ENCODE measurements at places on chromosomes 12 and 14. TPM values are rescaled to one million over a fixed set of nuclear protein-coding genes. Genes with fewer than 3 reads are reported as not detected.

Gene FERMT2
- total RNA-seq: 0.27 TPM

Gene KRT82
- not detected for total RNA-seq

Gene GLIPR1
- total RNA-seq: 61.1 TPM

Gene KRT86
- total RNA-seq: not detected

Gene SPTB
- total RNA-seq: 0.14 TPM

Gene LMBR1L
- 270 TPM for total RNA-seq

Gene MYF5
- total RNA-seq: not detected

Gene SPRYD4
- 9.4 TPM for total RNA-seq

Gene TMEM132D
- not detected for total RNA-seq

Gene KICS2
- 25.3 TPM for total RNA-seq

Gene RAD9B
- total RNA-seq: 2.7 TPM

Gene FOXG1
- total RNA-seq: not detected

Gene TCL1B
- 0.47 TPM for total RNA-seq

Gene CIROP
- total RNA-seq: not detected

Gene PTPRB
- not detected for total RNA-seq

Gene CLECL1
- 0.96 TPM for total RNA-seq

Gene OVCH1
- not detected for total RNA-seq

Gene AQP6
- not detected for total RNA-seq

Gene OASL
- 1.9 TPM for total RNA-seq

Gene NAV3
- not detected for total RNA-seq

DNA sequence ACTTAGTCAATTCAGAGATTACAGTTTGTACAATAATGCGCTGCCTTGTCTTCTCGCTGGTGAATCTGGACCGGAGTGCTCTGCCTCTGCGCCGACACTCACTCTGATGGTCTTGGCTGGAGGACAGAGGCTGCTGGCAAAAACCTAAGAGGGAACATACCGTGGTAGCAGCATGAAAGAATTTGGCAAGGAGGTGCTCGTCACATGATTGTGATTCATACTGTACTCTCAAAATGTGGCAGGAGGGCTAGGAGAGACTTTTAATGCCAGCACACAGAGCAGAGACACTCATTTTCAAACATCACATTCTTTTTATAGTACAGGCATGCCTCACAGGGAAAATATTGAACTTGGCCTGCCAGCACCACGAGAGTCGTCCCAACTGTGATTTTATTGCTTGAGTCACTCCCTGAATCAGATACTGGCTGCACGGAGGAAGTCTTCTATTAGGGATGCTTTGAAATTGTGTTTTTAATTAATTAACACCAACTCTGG, 67.8 kb downstream of the HMGA2 start:
- DNase-seq: no peak

DNA sequence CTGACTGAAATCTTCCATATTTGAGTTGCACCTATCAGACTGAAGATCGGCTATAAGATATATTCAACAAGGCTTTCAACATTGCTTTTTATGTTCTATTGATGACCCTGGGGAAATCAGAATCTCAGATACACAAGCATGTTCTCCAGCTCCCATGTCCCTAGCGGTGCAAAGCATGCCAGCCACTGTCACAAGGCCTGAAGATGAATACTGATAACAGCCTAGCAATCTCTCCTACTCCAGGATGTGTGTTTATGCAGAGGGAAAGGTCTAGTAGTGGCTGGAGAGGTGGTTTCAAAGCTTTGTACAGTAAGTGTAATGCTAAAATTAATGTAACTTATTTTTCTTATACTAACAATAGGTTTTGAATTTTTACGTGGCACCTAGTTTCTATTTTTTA, 64.6 kb downstream of the SOX5 start:
- no peak for DNase-seq

GRCh38 chr14:58002618-58003017, 136.7 kb upstream of the SLC35F4 start:
- no peak for DNase-seq

- peak; percentile 46 for DNase-seq
These were observed 589 bp upstream of the HVCN1 start for GRCh38 chr12:110689281-110690126.

- no peak for DNase-seq
These were observed 419 bp upstream of the ATXN7L3B start for GRCh38 chr12:74537126-74537706.

DNA sequence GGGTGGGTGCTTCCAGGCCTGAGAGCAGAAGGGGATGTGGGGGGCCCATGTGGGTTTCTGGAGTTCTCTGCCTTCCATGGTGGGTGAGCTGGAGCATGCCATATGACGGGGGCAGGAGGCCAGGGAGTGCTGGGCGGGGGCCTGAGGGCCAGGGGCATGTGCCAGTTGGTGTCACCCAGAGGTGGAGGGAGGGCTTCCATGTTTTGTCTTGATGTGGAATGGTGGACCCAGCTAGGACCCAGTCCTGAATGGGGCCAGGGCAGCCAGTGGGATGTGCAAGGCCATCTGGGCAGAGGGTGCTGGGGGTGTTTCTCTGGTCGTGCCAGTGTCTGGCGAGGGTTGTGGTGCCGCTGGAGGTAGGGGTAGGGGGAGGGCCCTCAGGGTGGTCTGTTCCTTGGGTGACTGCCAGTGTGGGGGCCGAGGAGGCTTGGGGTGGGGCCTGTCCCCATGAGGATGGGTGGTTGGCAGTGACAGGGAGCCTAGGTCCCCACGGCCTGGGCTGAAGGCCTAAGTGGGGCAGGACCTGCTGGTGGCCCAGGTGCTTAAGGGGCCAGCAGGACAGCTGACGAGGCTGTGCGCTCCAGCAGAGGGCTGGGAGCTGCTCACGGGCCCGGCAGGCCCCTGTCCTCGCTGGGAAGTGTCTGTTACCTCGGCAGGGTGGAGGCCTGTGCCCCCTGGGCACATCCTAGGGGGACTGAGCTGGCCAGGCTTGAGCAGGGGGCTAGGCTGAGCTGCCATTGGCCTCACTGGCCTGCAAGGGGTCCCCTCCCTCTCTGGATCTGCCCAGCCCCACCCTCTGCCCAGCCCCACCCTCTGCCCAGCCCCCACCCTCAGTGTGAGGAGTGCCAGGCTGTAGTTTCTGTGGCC, 26.8 kb downstream of the CEP170B start:
- no peak for DNase-seq

DNA sequence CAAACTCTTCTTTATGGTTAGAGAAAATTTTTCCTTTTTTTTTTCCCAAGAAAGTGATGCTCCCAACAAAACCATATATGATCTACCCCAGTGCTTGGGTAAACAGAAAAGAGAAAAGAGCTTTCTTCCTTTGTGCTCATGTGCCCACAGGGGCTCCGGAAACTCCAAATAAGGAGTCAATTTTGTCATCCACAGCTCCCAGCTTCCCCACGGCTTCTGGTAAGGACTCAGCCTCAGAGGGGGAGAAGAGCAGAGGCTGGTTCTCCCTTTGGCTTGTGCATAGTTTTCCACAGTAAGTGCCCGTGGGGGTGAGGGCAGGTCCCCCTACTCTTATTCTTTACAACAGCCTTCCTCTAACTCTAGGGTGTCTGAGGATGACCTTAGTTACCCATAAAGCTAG, 13.3 kb upstream of the RGS6 start:
- no peak for DNase-seq

DNA sequence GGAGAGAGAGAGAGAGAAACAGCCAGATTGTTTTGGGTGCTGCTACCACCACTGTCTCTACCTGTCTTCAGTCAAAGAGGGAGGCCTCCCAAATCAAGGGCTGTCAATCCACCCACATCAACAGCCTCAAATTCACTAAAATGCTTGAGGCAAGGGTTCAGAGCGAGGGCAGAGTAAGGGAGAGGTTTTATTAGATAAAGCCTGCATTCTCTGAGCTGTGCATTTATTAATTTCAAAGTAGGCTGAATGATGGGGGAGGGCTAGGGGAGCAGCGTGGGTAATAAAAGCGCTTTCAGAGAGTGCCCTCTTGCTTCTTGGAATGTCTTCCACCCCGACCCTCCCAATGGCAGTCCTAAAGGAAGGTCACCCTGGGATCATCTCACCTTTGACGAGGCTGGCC, 636.5 kb upstream of the TBX3 start:
- no peak for DNase-seq

DNA sequence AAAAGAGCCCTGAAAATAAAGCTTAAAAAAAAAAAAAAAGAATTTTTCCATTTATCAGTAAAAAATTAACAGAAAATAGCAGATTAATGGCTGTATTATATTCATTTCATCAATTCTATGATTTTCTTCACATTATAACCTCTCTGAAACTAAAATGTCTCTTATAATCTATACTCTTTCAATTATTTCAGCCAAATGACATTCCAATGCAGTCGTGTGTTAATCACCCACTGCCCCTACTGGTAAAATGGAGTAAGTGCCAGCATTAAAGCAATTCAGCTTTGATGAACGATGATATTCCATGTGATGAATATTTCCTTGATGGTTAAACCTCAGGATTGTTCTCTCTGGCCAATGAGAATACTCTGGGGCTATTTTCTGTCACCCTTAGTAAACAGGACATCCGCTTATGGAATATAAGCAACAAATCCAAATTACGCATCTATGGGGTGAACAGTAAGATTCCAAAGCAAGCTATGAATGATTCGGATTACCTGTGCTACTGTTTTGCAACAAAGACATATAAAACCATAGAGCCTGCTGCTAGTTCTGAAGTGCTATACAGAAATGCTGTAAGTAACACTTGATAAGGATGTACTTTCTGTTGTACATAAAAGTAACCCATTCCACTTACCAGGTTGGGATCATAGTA, 20.3 kb upstream of the SYCP3 start:
- no peak for DNase-seq

GRCh38 chr12:40647651-40648050, 44.6 kb upstream of the CNTN1 start:
- no peak for DNase-seq

- no peak for DNase-seq
These were observed 234.0 kb upstream of the CAND1 start for GRCh38 chr12:67035121-67035520.

GRCh38 chr14:87014856-87015255, 978.1 kb downstream of the GALC start:
- no peak for DNase-seq

DNA sequence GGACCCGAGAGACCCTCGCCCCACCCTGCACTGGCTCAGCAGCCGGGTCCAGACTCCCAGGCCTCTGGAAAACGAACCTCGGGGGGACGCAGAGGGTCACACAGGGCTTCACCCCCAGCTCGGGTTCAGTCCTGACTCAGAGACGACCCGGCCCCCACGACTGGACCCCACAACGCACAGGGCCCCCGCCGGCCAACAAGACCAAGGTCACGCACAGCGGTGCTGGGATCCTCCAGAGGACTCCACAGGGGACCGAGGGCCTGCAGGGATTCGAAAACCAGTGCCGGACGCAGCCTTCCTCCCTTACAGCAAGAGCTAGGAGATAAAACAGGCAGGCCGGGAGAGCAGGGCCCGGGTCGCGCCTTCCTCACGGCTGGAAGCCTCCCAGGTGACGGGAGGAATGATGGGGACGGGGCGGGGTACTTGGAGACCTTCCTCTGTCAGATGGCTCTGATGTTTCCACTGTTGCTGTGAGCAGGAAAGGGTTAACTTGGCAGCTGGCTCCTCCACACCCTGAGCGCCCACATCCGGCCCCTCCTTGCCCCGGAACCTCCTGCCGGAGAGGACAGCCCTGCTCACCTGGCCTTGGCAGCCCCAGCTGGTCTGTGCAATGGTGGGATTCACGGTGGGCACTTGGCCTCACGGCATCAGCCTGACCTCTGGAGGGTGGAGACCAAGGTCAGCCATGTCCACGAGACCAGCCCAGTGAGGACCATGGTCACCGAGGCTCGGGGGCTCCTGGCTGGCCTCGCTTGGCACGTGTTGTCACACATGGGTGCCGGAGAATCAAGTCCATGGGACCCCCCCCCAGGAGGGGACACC, 46.2 kb downstream of the GALNT9 start:
- DNase-seq: peak; percentile 20

DNA sequence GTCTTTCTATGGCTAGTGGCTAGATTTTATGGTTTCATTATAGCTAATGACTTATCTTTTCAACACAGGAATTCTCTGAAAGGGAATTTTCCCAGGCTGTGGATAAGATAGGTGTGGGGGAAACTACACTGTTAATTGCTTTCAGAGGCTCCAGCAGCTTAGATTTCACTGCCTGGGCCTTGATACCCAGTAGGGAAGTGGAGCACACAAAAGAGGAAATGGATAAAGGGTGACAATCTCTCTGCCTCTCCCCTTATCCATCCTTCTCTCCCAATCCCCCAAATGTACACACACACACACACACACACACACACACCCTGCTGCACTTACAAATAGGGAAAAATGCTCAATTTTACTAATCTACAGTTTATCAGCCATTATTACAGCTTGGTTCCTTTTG, 19.1 kb downstream of the SIX4 start:
- DNase-seq: no peak

DNA sequence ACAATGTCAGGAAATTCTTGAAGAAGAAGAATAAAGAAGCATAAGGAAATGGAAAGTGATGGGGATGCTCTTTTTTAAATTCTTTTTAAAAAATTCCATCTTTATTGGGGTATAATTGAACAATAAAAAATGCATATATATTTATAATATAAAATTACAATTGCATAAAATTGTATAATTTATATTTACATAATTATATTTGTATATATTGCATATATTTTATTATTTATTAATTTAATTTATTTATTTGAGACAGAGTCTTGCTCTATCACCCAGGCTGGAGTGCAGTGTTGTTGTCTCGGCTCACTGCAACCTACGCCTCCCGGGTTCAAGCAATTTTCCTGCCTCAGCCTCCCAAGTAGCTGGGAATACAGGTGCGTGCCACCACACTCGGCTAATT, 36.3 kb downstream of the PAH start:
- no peak for DNase-seq

DNA sequence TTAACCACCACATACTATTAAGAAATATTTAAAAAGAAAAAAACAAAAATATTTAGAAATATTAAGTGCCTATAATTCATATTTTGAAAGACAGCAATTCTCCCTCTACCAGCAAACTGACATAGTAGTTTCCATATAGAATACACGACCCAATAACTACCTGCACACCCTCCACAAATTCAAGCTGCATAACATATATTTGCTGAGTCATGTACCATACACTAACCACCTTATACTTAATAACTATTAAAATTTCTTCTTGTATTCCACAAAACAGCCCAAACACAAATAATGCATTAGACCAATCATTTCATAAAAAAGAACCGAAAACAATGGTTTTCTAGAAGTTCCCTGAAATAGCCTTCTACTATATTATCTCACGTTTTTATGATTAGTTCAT, 21.7 kb downstream of the GTF2A1 start:
- DNase-seq: no peak

GRCh38 chr14:25406818-25407217, 356.9 kb upstream of the STXBP6 start:
- DNase-seq: no peak

- DNase-seq: no peak
These were observed 158.5 kb downstream of the PRKCH start for GRCh38 chr14:61479746-61480502.

GRCh38 chr14:51620056-51620455, 31.7 kb upstream of the FRMD6 start:
- no peak for DNase-seq

DNA sequence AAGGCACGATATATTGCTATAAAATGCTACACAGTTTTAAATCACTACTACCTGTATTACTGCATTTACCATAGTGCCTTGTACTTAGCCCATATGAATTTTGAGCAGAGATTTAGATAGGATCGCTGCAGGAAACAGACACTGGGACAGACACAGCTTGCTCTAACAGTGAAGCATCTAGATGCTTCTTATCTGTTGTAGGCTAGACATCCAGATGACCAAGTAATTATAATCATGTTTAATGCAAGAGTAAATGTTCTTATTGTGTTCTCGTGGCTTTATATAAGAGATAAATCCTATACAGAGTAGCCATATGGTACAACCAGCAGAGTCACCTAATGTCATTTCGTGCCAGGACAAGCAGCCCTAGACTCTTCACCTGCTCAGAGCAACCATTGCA, 92.8 kb downstream of the ASCL1 start:
- DNase-seq: no peak

- DNase-seq: no peak
These were observed 32.2 kb upstream of the ANKRD9 start for GRCh38 chr14:102541771-102542170.
